T-helper 2 cell treated with Interferon-gamma antibody and Interleukin-4, amounts not matched to agents 5 μg/mL and 100 μg/mL, for 36 hours (primary cell): ENCODE measurements at places on chromosomes 5 and 9.

GRCh38 chr5:36237751-36238150 is 4.0 kb downstream of the NADK2 start:
- H3K27ac ChIP-seq: no peak overlapping the region
- no peaks in the 10 kb centered on the region for H3K27me3 ChIP-seq
- no peak for DNase-seq
- H3K36me3 ChIP-seq: no peaks in the 10 kb centered on the region
- H3K4me3 ChIP-seq: no peak overlapping the region
- H3K4me1 ChIP-seq: peaks cover 20% of the 10 kb centered on the region

- H3K36me3 ChIP-seq: no peaks in the 10 kb centered on the region
- H3K4me3 ChIP-seq: no peak overlapping the region
- no peak overlapping the region for H3K27ac ChIP-seq
- peaks cover 2% of the 10 kb centered on the region for H3K27me3 ChIP-seq
- H3K4me1 ChIP-seq: no peaks in the 10 kb centered on the region
Measured at GRCh38 chr9:69364510-69365150, 39.6 kb downstream of the ENTREP1 start.

- peaks cover 7% of the 10 kb centered on the region for H3K27me3 ChIP-seq
- no peaks in the 10 kb centered on the region for H3K36me3 ChIP-seq
- no peak for DNase-seq
- peaks cover 1% of the 10 kb centered on the region for H3K4me1 ChIP-seq
- no peak overlapping the region for H3K27ac ChIP-seq
- H3K4me3 ChIP-seq: no peak overlapping the region
Measured at GRCh38 chr9:129312251-129313122, 134.4 kb upstream of the IER5L start.

- DNase-seq: no peak
- H3K4me3 ChIP-seq: no peak overlapping the region
- H3K27ac ChIP-seq: no peak overlapping the region
- no peaks in the 10 kb centered on the region for H3K36me3 ChIP-seq
- no peaks in the 10 kb centered on the region for H3K4me1 ChIP-seq
Measured at GRCh38 chr9:103152473-103152872, 157.3 kb downstream of the CYLC2 start.

DNA sequence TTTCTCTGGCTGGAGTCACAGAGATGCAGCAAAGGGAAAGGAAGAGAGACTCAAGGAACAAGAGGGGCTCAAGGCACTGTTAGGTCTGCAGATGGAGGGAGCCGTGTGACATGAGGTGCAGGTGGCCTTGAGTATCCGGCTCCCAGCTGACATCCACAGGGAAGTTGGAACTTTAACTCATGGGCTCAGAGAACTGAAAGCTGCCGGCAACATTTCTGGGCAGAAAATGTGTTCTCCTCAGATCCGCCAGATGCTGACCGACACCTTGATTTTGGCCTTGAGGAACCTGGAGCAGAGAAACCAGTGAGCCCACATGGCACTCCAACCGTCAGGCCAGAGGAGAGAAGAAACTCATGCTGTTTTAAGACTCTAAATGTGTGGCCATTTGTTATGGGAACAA is 258.1 kb upstream of the IRX2 start:
- no peak overlapping the region for H3K4me3 ChIP-seq
- no peaks in the 10 kb centered on the region for H3K27me3 ChIP-seq
- no peaks in the 10 kb centered on the region for H3K4me1 ChIP-seq
- H3K27ac ChIP-seq: no peak overlapping the region
- H3K36me3 ChIP-seq: no peaks in the 10 kb centered on the region

DNA sequence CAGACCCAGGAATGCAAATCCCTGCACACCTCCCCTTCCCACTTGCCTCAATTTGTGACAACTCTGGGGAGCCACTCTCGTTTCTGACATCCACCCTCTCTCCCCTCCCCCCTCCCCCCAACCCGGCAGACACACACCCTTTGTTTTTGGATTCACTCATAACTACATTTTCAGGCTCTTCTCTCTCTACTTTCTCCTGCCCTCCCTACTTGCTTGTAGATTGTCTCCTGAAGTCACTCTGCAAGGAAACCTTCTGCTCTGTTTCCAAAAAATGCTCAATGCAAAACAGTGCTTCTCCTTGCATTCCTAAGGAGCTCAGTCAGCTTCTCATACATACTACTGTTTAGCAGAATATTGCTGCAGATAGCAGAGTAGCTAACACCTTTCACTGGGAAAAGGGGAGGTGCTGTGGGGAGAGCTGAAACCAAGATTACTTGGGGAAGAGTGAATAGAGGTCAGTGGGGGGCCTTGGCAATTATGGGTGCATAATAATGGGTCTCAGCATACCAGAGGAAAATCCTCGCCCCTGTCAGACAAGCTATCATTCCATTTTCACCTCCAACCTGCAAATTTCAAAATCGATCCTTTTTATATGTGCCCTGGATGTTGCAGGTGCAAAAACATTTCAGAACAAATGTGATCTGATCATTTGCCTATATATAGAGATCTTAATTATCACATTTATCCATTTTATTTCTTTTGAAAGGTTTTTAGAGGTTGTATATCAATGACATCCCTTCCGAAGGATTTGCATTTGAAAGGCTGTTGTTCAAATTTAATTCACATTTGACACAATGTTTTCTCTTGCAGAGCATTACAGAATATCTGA is 1860.7 kb upstream of the WWC1 start:
- H3K36me3 ChIP-seq: no peaks in the 10 kb centered on the region
- H3K27ac ChIP-seq: no peak overlapping the region
- no peak for DNase-seq
- no peaks in the 10 kb centered on the region for H3K27me3 ChIP-seq
- H3K4me1 ChIP-seq: no peaks in the 10 kb centered on the region

- peaks cover 38% of the 10 kb centered on the region for H3K27me3 ChIP-seq
- H3K4me1 ChIP-seq: no peaks in the 10 kb centered on the region
- H3K27ac ChIP-seq: no peak overlapping the region
- no peaks in the 10 kb centered on the region for H3K36me3 ChIP-seq
Measured at GRCh38 chr9:91560301-91560700, 136.7 kb upstream of the NFIL3 start.

DNA sequence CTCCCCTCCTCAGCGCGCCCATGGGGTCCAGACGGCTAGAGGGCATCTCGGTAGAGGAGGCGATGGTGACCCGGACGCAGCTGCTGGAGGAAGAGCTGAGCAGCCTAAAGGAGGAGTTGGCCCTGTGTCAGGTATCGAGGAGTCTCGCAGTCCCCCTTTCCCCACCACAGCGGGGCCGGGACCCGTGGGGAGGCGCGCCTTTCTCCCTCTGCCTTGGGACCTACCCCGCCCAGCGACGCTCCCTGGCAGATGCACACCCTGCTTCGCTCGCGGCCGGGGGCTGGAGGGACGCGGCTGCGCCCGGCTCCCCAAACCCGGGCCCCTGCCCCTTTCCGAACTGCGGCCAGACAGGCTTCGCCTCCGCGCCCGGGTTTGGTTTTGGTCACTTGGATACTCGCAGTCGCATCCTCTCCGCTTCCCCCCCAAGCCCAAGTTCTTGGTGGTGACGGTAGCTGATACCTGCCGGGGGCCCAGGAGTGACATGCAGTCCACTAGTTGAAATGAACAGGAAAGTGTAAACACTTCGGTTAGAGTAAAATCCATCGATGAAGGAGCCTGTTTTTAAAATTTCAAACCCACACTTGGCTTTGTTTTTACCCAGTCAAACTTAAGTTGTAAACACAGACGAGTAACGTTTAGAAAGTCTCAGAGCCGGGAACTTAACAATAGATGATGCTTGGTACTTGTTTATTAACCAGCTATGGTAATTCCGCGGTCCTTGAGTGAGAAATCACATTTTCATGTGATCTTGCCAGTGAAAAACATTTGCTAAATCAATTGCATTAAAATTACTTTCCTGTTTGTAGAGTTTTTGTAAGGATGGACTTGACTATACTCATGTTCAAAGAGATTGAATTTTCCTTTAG is 688 bp downstream of the CNTLN start:
- no peaks in the 10 kb centered on the region for H3K36me3 ChIP-seq
- H3K4me1 ChIP-seq: peaks cover 9% of the 10 kb centered on the region
- no peak for DNase-seq
- H3K4me3 ChIP-seq: peak overlapping the region; percentile 77

DNA sequence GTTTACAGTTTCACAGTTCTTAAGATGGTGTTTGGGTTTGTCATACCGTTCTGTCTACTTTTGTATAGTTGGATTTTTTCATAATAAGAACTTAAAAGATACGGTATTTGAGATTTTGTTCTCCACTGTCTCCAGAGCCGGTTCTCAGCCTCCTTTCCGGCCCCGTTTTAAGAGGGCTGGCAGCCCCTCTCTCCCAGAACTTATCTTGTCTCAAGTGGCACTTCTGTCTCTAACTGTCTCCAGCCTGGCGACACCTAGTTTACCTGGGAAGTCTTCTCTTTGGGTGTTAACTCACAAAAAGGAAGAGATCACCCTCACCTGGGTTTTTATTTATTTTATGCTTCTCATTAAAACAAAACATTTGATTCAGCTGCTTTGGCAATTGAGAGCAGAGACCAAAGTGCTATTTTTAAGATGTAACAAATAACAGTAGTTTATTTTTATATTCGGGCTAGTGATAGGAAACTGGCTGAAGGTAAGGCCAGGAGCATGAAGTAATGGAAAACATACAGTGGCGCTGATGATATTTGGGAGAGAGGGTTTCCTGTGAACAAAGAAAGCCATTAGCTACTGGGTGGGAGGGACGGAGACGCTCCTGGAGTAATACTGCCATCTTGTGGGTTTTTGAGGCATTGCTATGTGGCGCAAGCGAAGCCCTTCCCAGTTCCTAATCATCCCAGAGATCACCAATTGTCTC is 48.3 kb downstream of the ACER2 start:
- H3K27me3 ChIP-seq: peaks cover 3% of the 10 kb centered on the region
- peak overlapping the region; percentile 51 for H3K4me3 ChIP-seq
- DNase-seq: peak; percentile 60
- H3K27ac ChIP-seq: no peak overlapping the region
- H3K4me1 ChIP-seq: peaks cover 9% of the 10 kb centered on the region

- no peak for DNase-seq
- H3K4me1 ChIP-seq: no peaks in the 10 kb centered on the region
Measured at GRCh38 chr5:124923131-124923530, 176.7 kb upstream of the ZNF608 start.

DNA sequence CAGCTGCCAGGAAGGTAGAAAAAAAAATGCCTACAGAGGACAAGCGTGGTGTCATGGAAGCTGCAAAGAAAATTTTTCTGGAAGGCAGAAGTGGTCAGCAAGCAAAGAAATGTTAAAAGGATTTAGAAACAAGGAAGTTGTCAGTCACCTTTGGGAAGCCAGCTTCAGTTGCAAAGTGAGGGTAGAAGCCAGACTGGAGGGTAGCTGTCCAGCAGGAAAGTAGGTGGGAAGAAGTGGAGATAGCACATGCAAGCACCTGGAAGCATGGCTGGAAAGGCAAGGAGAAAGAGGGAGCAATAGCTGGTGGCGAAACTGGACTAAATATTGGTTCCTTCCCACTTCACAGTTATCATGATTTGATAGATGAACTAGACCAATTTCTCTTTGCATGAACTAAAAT is 54.3 kb downstream of the ADRB2 start:
- no peaks in the 10 kb centered on the region for H3K4me1 ChIP-seq
- H3K4me3 ChIP-seq: no peak overlapping the region
- no peak overlapping the region for H3K27ac ChIP-seq
- H3K27me3 ChIP-seq: peaks cover 10% of the 10 kb centered on the region

DNA sequence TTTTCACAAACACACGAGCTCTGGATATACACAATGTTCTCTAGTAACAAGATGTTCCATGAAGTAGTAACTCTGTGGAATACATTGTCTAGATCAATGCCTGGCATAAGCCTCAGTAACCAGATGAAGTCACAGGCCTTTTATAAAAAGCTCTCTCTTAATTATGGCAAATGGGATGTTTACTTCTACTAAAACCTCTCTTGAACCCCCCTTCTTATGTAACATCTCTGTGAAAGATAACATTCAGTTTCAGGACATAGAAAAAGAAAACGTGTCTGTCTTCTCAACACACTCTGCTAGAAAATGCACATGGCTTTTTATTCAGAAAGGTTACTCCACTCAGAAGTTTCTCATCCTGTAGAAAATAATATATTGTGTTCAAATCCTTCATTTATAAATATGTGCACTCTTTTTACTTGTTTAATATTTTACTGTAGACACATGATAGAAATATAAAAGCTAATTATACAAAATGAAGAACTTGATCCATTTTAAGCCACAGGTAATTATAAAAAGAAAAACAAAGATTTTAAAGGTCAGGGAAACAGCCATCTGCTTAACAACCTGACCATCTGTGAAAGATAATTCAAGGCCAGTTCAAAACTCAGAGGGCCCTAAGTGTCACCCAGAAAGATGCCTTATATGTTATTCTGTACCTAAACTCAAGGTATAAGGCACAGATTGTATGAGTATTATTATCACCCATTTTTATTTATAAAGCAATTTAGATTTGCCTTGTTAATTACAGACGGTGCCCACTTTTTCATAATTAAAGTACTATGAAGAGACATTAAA is 812.0 kb downstream of the CDH18 start:
- DNase-seq: no peak
- H3K27ac ChIP-seq: no peak overlapping the region
- H3K4me1 ChIP-seq: no peaks in the 10 kb centered on the region
- no peak overlapping the region for H3K4me3 ChIP-seq

- no peaks in the 10 kb centered on the region for H3K4me1 ChIP-seq
- H3K27me3 ChIP-seq: no peaks in the 10 kb centered on the region
- H3K4me3 ChIP-seq: no peak overlapping the region
- no peak overlapping the region for H3K27ac ChIP-seq
Measured at GRCh38 chr5:178367736-178368120, 135.1 kb upstream of the PHYKPL start.

DNA sequence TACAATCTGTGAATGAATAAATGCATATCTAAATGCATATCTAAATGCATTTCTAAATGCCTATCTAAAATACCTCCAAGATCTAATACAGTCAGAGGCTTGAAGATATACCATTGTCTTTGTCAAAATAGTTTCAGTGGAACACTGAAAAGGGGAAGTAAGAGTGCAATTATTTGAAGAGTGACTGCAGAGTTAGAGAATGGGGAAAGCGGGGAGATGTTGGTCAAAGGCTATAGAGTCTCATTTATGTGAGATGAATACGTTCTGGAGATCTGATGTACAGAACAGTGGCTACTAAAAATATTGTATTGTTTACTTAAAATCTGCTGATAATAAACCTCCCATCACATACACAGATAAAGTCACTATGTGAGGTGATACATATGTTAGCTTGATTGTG is 1126.2 kb upstream of the CDH9 start:
- no peak overlapping the region for H3K27ac ChIP-seq
- H3K27me3 ChIP-seq: no peaks in the 10 kb centered on the region
- no peaks in the 10 kb centered on the region for H3K4me1 ChIP-seq
- DNase-seq: no peak
- H3K36me3 ChIP-seq: no peaks in the 10 kb centered on the region

DNA sequence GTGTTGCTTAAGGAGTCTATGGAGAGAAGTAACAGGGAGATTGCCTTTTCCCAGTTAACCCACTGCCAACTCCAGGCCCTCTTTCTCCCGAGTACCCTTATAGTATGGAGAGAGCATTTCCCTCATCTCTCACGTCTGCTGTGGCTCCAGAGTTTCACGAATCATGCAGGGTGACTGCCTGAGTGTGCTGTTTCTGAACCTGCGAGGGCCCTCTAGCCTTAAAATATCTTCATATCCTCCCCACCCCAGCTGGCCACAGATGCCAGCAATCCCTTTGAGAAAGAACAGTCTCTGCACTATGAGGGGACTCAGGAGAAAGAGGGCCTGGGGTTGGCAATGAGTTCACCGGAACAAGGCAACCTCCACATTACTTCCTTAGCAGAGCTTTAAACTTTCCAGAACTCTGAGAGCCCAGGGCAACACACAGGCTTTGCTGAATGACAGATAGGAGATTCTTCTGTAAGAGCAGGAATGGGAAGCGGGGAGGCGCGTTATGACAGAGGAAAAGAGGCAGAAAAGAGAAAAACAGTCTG is 81.6 kb upstream of the ANKH start:
- H3K27ac ChIP-seq: no peak overlapping the region
- no peak overlapping the region for H3K4me3 ChIP-seq
- no peaks in the 10 kb centered on the region for H3K4me1 ChIP-seq
- no peaks in the 10 kb centered on the region for H3K27me3 ChIP-seq
- no peaks in the 10 kb centered on the region for H3K36me3 ChIP-seq
